Stimulated activated CD4-positive, alpha-beta T cell treated with anti-CD3 and anti-CD28 coated beads, Interleukin-1b, Interleukin-23, amount 100 ng/mL, for 1 hour (primary cell): ENCODE measurements at places on chromosomes 1 and 21.

DNA sequence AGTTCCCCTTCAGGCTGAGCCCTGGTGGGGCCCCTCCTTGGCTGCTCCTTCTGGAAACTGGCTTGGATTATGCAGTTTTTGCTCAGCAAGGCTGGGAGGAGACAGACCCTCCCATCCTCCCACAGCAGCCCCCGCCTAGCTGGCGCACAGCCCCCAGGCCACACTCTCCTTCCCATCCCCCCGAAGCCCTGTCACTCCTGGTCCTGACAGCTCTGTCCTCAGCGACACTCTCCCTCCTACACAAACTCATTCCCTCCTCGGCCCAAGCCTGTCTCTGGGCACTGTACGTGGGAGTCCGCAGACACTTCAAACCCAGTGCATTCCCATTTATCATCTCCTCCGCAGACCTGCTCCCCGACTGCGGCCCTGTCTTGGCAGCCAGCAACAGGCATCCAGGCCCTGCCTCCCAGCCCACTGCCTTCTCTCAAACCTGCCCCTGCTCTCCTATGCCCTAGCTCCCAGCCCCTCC lies 25.0 kb upstream of the EPHB2 start:
- no peak for DNase-seq

DNA sequence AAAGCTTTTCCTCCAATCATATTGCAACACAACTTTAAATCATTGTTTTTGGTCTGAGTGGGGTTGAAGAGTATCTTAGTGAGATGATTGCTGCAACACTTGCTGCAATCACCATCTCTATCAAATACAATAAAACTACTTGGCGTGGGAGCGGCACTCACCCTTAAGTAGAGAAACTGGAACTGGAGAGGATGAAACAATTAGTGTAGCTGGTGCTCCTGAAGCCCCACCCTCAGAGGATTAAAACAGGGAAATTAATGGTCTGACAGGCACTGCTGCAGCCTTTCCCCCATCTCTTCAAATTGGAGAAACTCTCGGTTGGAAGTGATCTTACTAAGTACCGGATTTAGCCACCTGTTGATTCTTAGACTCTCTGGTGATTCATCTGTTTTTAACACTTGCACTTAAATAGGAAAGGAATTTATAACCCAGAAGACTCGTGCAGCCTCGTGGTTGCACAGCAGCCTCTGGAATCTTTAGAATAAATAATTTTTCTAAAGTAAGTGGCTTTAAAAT lies 80.5 kb upstream of the KIF26B start:
- DNase-seq, result no peak

DNA sequence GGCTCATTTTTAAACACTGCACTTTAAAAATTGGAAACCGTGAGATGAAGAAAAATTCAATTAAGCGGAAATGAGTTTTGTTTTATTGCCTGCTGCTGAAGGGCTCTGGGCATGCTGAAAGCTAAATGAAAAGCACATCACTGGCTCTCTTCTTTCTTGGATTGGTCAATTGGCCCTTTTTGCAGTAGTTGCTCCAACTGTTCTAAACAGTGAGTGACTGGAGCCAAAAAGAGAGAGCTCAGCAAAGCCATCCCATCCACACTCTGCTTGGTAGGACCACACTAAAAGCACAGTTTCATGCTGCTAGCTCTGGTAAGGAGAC lies 48.1 kb downstream of the LHX4 start:
- DNase-seq, result no peak

- DNase-seq, result no peak
Measured at GRCh38 chr1:216621536-216621935, 101.7 kb downstream of the ESRRG start.

DNA sequence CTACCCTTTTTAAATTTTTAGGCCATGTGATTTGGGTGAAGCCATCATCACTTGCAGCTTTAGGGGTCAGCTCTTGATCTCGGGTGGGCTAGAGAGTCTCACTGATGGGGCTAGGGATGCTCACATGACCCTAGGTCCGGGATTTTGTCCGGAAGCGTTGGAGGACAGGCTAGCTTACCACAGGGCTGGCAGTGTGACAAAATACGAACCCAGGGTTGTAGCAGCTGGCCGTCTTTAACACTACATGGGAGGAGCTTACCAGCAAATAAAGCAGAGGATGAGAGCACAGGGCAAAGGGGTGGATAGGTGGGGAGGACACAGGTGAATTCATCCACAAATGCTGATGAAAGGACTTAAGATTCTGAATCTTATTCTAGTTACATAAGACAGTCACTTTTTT lies 21.9 kb downstream of the GPR161 start:
- no peak for DNase-seq

GRCh38 chr1:150575518-150576366 lies 3.7 kb downstream of the MCL1 start:
- no peak for DNase-seq

- no peak for DNase-seq
Measured at GRCh38 chr1:18560692-18561091, 70.0 kb upstream of the PAX7 start.

- no peak for DNase-seq
Measured at GRCh38 chr1:76292418-76293184, 218.1 kb downstream of the ST6GALNAC3 start.

DNA sequence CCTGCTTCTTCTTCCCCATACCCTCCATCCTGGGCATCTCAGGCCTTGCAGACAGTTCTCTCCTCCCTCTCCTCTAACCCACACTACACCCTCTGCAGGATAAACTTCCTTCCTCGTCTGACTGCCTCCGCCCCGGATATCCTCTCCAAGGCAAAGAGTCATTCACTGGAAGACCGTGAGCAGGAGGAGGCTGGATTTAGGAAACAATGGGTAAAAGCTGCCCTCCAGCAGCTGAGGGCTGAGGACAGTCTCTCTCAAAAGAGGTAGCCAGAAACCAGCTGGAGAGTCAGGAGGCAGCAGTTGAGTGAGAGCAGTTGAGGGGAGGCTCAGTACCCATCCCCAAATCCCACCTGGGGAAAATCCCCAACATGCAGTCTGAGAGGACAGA lies 1.4 kb downstream of the CSRP1 start:
- no peak for DNase-seq

DNA sequence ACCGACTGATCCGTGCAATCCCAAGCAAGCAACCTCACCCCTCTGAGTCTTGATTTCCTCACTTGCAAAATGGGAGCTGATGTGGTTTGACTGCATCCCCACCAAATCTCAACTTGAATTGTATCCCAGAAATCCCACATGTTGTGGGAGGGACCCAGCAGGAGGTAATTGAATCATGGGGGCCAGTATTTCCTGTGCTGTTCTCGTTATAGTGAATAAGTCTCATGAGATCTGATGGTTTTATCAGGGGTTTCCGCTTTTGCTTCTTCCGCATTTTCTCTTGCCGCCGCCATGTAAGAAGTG lies 58.4 kb downstream of the FHAD1 start:
- no peak for DNase-seq

DNA sequence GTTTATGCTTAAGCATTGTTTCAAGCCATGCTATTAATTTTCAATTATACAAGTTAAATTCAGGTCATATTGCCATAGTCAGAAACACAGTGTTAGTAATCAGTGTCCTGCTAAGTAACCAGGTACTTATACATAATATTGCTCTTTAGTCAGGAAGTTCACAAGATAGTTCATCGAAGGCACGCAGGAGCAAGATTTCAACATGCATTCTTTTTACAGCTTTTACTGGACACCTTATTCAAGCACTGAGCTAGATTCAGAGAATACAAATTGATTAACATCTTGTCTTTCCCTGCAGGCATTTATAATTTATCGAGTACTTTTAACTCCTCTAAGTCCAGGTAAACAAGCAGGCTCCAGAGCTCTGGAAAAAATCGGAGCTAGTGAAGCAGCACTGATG lies 202.3 kb upstream of the BRINP3 start:
- no peak for DNase-seq

GRCh38 chr1:182248721-182249120 lies 142.9 kb downstream of the GLUL start:
- DNase-seq, result no peak

GRCh38 chr1:50877641-50878040 lies 82.4 kb downstream of the FAF1 start:
- DNase-seq, result no peak

DNA sequence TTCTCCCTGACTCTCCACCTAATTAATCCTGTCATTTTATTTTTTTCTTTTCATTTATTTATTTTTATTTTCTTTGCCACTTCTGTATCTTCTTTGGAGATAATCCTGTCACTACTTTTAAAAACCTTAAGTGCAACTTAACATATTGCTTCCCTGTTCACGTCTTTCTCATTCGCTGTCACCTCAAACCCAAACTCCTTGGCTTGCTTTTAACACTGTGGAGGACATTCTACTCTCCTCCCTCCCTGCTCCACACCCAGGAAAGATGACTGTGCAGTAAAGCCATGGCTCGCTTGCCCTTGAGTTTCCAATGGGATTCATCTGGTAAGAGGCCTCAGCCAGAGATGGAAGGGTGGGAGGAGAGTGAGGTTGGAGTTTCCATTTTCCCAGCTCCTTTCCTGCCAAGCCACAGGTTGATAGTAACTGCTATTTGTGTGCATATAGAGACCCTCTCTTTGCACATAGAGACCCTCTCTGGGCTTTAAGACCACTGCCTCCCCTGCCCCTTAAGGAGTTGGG lies 6.4 kb upstream of the BRWD1 start:
- no peak for DNase-seq

DNA sequence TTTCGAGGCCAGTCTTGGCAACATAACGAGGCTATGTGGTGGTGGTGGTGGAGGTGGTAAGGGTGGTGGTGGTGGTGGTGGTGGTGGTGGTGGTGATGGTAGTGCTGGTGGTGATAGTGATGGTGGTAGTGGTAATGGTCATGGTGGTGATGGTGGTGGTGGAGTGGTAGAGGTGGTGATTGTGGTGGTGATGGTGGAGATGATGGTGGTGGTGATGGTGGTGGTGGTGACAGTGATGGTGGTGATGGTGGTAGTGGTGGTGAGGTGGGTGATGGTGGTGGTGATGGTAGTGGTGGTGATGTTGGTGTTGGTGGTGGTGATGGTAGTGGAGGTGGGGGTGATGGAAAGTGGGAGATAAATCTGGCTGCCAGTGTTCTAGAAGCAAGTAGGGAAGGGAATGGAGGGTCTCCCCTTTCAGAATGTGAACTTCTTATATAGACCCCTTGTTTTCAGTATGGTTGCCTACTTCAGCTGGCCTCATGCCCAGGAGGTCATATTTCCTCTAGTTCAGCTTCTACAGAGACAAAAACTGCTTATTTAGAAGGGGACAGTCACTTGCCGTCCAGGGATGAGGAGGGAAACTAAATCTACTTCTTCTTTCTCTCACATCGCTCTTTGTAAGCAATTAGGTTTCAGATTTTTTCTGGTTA lies 27.5 kb downstream of the SH3BGR start:
- DNase-seq, result no peak

DNA sequence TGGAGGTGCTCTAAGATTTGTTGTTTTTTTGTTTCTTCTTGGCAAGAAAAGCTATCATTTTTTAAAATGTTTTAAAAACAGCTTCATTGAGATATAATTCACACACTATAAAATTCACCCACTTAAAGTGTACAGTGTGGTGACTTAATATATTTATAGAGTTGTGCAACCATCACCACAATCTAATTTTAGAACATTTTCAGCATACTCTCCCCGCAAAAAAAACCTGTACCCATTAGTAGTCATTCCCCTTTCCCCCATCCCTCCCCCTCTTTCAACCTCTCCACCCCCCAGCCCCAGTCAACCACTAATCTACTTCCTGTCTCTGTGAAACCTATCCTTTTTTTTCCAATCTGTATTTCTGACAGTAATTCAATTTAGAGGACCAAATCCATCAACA lies 30.6 kb downstream of the ZC3H11B start:
- no peak for DNase-seq

DNA sequence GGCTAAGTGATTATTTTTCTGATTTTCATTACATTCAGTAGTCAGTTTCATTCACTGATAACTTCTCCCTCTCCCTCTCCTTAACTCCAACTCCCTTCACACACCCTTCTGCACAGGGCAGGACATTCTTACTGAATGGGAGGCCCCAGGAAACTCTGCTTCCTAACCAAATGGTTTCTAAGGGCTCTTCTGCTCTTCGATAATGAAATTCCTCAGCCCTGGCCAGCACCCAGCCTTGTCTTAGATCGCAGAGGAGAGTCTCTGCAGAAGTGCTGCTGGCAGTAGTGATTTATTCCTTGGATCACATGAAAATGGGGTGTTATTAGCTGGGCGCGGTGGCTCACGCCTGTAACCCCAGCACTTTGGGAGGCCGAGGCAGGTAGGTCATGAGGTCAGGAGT lies 16.4 kb downstream of the PLEKHM2 start:
- DNase-seq, result no peak

DNA sequence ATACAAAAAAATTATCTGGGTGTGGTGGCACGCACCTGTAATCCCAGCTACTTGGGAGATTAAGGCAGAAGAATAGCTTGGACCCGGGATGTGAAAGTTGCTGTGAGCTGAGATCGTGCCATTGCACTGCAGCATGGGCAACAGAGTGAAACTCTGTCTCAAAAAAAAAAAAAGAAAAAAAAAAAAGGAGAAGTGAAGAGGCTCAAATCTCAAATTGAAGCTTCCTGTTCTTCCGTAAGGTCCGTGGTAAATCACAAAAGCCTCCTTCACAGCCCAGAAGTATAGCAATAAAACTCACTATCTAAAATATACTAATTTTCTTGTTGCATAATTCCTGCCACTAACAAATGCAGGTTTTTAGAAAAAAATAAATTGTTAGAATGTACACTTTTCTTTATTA lies 498.2 kb upstream of the BRINP3 start:
- DNase-seq, result no peak

- DNase-seq, result no peak
Measured at GRCh38 chr1:152880907-152881306, 2.8 kb downstream of the SMCP start.
